CD8-positive, alpha-beta T cell (primary cell): ENCODE measurements at places on chromosomes 7 and 10. TPM values are rescaled to one million over a fixed set of nuclear protein-coding genes. Genes with fewer than 3 reads are reported as not detected.

DNA sequence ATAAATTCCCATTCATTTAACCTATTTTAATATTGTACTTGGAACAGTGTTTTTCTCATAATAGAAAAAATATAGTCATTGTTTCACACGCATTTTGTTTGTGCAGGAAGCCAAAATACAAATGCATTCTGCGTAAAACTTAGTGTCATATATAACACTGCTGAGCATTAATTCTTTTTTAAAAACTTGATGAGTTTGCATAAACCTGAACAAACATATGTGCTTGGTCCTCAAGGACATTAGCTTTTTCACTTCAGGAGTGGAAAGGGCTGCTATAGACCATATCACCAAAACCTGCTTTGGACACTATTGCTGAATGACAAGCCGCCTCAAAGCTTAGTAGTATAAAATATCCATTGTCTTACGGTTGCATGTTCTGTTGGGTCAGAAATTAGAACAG lies 101.6 kb upstream of the PRR15 start:
- no peak for DNase-seq

DNA sequence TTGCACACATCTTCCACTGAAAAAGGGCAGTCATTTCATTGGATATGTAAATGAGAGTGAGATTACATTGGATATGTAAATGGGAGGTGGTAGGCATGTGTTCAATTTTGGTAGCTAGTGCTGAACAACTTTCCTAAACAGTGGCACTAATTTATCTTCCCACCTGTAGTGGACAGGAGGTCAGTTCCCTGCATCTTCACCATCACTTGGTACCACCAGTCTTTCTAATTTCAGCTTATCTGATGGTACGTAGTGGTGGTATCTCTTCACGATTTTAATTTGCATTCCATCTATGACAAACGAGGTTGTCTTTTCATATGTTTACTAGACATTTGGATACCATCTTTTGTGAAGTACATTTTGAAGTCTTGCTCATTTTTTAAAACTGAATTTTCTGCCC lies 58.1 kb downstream of the PFKFB3 start:
- no peak for DNase-seq

DNA sequence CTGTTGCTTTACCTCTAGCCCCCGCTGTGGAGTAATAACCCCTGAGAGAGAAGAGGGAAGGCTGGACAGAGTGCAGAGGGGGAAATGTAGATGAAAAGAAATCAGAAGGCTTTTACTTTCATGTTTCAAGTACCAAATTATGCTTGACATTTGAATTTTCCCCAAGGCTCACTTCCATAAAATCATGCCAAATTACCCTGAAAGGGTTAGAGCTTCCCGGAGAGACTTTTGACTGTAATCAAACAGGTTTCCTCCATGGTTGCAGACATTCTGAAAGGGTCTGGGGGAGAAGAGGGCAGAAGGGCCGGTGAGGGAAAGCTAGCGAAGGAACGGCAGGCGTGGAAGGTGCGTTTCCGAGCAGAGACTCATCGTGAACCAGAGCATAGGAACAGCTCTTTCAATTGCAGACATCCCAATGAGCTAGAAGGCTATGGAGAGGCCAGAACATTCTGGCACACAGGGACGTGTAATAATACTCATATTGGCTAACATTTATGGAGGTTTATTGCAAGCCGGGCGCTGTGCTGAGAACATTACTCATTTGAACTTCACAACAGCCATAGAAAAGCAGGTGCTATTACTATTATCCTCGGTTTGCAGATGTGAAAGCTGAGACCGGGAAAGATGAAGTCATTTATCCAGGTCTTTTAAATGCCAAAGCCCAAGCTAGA lies 620.8 kb upstream of the AUTS2 start:
- DNase-seq, result no peak

DNA sequence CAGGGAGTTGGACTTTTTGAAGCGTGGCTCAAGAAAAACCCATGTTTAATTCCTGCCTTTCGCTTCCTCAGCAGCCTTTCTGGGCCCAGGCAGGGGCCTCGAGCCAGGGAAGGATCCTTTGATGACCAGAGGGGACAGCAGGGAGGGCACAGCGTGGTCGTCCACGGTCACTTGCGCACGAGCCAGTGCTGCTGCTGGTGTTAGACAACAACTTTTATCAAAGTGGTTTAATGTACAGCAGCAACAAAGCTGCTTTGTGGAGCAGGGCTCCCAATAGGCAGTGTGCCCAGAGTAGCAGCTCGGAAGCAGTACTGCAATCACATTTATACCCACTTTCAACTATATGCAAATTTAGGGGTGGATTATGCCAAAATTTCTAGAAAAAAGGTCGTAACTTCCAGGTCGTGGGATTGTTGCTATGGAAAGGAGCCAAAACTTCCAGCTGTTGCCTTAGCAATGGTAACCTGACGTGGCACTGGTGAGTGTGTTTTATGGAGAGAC lies 6.1 kb downstream of the GIMAP1 start:
- DNase-seq, result no peak

- no peak for DNase-seq
Observed at GRCh38 chr7:50717181-50717580, 65.5 kb downstream of the GRB10 start.

DNA sequence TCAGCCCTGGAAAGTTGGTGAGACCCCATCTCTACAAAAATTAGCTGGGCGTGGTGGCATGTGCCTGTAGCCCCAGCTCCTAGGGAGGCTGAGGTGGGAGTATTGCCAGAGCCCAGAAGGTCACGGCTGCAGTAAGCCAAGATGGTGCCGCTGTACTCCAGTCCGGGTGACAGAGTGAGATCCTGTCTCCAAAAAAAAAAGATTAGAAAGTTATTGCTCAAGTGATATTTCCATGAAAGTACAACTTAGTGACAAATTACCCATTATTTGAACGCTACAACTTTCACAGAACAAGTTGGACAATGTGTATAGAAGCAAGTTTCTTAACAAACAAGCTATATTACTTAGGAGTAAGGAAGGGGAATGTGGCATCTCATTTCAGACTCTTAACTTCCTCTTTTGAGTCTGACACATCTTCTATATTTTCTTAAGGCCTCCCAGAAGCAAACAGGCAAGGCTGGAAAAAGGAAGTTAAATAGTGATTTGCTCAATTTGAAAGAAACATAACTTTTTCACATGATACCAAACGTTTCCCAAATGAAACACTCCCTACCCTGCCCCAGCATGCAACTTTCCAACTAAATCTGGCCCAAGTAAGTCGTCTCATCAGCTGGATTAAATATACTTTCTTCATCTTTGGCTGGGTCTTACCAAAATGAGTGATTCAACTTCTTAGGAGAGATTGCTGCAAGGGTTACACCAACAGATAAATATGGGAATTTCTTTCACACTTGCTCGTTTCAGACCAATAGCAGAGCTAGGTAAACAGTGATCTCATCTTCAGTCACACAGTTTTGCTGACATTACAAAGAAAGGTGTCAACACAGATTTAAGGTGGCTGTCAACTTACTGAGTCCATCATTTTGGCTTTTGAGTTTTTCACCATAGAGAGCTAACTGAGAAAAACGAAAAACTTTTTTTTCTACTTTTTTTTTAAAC lies 66.3 kb upstream of the KLF6 start:
- peak; percentile 69 for DNase-seq

GRCh38 chr7:100221231-100221718 lies 1.5 kb downstream of the PVRIG start:
- DNase-seq, result peak; percentile 95

- peak; percentile 30 for DNase-seq
Observed at GRCh38 chr10:62814756-62815380, 1.3 kb downstream of the EGR2 start.

GRCh38 chr10:21125471-21126228 lies 228.5 kb upstream of the NEBL start:
- DNase-seq, result no peak

GRCh38 chr7:129796186-129796775 lies 156.5 kb downstream of the UBE2H start:
- DNase-seq, result no peak

GRCh38 chr7:73382934-73383503 lies 50.6 kb upstream of the FZD9 start:
- DNase-seq, result no peak

GRCh38 chr10:72904806-72905205 lies 11.3 kb downstream of the OIT3 start:
- DNase-seq, result no peak

DNA sequence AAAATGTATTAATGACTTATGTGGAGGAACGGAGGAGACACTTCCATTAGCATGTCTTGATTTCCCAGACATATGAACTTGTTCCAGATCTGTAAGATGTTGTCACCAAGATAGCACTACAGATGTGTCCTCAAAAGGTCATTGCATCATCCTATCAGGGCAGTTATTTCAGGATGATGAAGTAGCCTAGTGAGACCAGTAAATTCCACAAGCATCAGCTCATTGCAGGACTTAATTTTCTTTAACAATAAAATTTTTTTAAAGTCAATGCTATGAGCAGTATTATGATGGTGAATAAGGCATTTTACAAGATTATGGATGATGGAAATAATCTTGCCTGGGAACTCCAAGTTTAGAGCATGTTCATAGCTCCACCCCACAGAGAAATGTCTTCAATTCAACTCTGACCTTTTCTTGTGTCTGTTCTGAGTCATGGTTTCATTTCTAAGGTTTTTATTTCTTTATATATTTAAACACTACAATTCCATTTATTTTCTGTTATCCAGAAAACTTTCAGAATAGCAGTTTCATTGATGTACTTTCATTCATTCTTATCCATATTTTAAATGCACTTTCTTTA lies 1203.3 kb upstream of the CELF2 start:
- no peak for DNase-seq

DNA sequence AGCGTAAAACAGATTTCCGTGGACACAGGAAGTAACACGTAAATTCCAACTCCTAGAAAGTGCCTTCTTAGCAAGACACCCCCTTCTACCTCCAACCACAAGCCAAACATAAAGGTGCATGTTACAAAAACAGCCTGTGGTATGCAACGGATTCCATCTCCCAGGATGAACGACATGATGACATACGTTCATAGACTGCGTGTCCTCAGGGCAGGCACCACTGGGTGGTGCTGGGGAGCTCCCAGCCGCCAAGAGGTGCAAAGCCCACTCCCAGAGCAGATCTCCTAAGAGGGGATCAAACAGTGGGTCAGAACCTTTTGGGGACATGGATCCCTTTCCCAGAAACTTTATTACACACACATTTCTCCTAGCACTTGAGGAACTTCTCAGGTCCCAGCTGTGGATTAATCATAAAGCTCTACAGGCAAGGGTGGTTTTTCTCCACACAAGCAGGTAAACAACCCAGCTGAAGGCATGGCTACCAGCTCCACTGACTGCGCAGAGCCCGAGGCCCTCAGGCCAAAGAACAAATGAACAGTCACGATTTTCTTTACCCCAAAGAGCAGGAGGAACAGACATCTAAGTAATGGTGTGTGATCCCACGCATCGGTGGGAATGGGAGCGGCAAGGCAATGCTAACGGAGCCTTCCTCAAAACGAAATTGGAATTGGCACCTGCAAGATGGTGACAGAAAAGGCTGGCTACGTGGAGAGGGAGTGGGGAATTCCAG lies 13.8 kb downstream of the PSAP start:
- DNase-seq, result no peak

GRCh38 chr10:31515819-31516402 lies 196.9 kb downstream of the ZEB1 start:
- DNase-seq, result no peak

DNA sequence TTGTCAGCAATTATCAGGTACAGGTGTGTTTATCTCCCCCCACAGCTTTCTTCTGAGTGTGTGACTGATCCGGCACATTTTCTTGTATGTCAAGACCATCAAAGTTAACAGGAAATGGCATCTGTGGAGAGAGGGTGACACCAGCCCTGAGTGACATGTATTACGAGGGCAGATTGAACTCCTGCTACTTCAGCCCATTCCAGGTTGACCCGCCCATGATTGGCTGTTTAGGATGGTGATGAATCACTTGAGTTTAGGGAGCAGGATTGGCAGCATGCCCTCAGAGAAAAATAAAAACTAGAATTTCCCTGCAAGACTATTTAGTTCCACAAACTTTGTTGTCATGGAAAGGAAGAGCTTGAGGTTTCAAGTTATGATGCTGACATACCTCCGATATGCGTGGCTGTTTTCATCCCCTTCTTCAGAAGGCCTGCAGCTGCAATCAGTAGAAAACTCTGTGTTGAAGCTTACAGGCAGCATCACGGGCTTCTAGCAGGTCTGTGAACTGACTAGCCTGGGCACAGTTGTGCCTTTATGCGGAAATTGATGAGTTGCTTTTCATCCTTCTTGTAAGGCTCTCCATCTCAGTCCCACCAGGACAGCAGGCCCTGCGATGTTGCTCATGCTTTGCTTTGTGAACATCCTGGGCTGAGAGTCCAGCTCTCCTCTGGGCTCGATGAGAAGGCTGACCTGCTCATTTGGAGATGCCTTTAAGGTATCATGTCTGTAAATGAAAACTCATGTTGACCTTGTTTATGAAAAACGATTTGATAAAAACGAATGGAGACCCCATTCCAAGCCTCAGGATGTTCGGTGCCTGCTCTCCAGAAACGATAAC lies 8.0 kb upstream of the CELF2 start:
- DNase-seq, result peak; percentile 10

GRCh38 chr7:148185041-148185440 lies 405.5 kb upstream of the C7orf33 start:
- DNase-seq, result no peak

GRCh38 chr10:7679256-7679655 lies 12.5 kb upstream of the ITIH5 start:
- no peak for DNase-seq

DNA sequence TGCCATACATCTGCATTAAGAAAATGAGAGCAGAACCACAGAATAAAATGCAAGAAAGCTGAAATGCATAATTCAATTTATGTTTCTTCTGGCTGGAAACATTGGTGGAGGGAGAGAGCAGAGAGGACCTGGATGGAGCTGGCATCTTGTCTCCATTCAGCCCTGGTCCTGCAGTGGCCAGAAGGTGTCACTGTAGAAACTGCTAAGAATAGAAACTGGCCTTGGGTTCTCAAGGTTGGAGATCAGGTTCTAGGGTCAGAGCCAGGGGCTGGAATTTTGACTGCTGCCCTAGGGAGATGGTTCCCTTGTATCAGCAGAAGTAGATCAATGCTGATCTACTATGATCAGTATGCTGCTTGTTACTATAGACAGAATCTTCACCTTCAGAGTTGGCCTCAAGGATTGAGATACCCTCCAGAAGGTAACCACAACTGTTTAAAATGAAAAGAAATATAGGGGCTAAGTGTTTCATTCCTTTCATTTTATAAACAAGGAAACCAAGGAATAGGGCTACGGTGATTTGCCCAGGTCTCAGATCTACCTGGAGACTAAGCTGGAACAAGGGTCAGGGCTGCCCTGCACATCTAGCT lies 13.1 kb downstream of the TAS2R41 start:
- DNase-seq, result peak; percentile 16

Gene SLC16A9
- total RNA-seq, result not detected

Gene ZNF488
- not detected for total RNA-seq

Gene TMEM213
- total RNA-seq, result not detected

Gene NKX2-3
- total RNA-seq, result not detected

Gene MMP21
- total RNA-seq, result 0.28 TPM

Gene OR2A7
- 2.6 TPM for total RNA-seq

Gene RBP3
- not detected for total RNA-seq

Gene SPOCK2
- total RNA-seq, result 909 TPM

Gene IFIT1B
- total RNA-seq, result not detected

Gene TUBAL3
- total RNA-seq, result not detected

Gene STRIP2
- 0.19 TPM for total RNA-seq

Gene LRRTM3
- total RNA-seq, result not detected
